Activated T-cell treated with anti-CD3 and anti-CD28 coated beads, Interleukin-2, amount 50 U/mL, for 72 hours (primary cell): ENCODE measurements at places on chromosomes 2 and 18. TPM values are rescaled to one million over a fixed set of nuclear protein-coding genes. Genes with fewer than 3 reads are reported as not detected.

- no peak for DNase-seq
Observed at GRCh38 chr2:24861500-24861899, 58.5 kb downstream of the ADCY3 start.

SLC14A1 gene
- 6.2 TPM for total RNA-seq

UGT1A8 gene
- not detected for total RNA-seq

MAPK4 gene
- not detected for total RNA-seq
